ENCODE measurements at places on chromosomes 11 and 22.

GRCh38 chr22:44586999-44587736 lies 89.1 kb upstream of the RTL6 start:
- DNase-seq = no peak

DNA sequence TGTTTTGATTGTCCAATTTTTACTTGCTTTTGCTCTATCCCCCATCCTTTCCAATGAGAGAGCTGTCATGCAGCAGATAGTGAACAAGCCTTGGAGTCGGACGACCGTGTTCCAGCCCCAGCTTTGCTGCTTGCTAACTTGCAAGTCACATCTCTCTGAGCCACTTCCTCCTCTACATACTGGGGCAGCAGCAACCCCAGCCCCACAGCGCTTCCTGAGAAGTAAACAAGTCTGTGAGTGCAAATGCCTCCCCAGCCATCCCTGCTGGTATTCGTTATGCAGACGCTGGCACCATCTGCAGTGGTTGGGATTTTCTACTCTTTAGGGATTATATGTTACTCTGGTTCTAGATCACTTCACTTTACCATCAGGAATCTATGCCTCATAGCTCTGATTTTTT lies 35.0 kb downstream of the TPBGL start:
- DNase-seq = no peak

DNA sequence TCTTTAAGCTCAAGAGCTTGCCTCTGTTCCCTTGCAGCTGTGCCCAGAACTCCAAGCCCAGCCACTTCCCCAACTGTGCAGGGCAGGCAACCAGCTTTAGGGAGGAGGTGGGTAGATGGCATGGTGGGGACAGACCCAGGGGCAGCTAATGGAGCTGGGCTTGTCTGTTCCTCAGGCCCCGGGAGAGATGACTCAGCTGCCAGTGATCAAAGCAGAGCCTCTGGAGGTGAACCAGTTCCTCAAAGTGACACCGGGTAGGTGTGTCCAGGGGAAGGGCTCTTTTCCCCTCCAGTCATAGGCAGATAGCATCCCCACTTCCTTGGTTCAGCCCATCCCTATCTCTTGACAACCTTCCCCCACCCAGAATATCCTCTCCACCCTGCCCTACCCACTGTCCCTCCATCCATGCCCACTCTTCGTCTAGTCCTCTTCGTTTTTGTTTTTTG lies 32.4 kb downstream of the CREB3L1 start:
- DNase-seq = no peak

GRCh38 chr11:66020618-66021357 lies 5.5 kb downstream of the CATSPER1 start:
- peak; percentile 94 for DNase-seq

GRCh38 chr11:104736502-104736901 lies 161.8 kb downstream of the CASP12 start:
- DNase-seq = no peak

Data from urothelium cell line (cell line).